ENCODE measurements at places on chromosomes 5 and 9. TPM values are rescaled to one million over a fixed set of nuclear protein-coding genes. Genes with fewer than 3 reads are reported as not detected.
A peak's percentile ranks its signal among the peaks of the same experiment; 100 is the strongest.

GRCh38 chr5:177317959-177318377 lies 6.3 kb upstream of the MXD3 start:
- DNase-seq = peak; percentile 76

DNA sequence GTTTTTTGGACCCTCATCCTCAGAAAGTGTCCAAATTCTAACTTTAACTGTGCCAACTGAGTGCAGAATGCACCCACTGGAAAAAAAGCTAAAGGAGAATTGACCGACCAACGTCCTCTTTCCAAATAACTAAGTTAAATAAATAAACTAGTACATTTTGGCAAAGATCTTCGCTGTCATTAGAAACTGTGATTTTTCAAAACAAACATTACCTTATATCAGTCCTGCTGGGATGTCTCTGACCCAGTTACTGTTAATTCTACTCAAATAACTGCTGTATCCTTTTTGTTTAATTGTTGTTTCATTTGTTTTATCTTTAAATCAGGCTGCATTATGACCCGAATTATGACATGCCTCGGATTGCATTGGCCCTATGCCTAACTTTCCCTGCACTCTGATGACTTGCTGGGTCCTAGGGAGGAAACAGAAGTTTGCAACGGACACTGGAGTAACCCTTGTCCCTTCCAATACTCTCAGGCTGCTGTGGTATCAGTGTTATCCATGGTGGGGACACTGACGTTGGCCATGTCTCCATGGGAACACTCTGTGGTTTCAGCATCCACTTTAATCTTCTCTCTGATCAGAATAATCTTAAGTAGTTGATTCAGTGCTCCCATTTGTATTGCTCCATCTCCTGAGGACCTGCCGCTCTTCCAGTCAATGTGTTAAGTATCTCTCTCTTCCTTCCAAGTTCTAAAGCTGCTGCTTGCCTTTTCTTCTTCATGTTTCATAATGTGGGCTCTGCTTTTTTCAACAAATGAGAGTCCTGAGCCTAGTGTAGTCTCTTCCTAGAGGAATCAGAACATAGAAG lies 11.1 kb upstream of the IFNA5 start:
- DNase-seq = no peak

- no peak for DNase-seq
Measured at GRCh38 chr5:61409568-61409967, 77.5 kb downstream of the ZSWIM6 start.

- DNase-seq = no peak
Measured at GRCh38 chr9:18985464-18985951, 47.5 kb downstream of the SAXO1 start.

GRCh38 chr5:100898504-100899346 lies 4.4 kb downstream of the ST8SIA4 start:
- DNase-seq = no peak

CDKN2A gene
- 2.8 TPM for total RNA-seq

GRCh38 chr5:166341740-166342337 lies 1949.6 kb upstream of the WWC1 start:
- DNase-seq = no peak

DNA sequence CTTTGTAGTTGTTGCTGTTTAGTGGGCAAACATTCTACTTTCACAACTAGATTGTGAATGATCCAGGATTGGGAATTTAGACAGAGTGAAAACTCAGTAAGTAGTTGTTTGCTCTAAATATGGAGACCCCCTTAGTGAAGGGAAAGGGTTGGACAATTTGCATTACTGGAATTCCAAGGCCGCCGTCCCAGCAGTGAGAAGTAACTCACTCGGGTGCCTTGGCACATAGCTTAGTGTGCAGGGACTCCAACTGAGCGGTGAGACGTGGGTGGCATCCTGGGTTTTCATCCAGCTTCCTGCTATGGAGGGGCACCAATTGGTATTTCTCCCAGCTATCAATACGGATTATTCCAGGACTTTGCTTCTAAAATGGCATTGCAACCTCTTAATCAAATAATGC lies 69.7 kb upstream of the FCN1 start:
- no peak for DNase-seq

GRCh38 chr9:29575219-29575618 lies 2001.9 kb upstream of the C9orf72 start:
- DNase-seq = no peak

GRCh38 chr5:88879724-88880123 lies 3.3 kb downstream of the MEF2C start:
- no peak for DNase-seq

CDC25C gene
- total RNA-seq = 30.1 TPM

GRCh38 chr5:14186059-14186830 lies 43.1 kb downstream of the TRIO start:
- no peak for DNase-seq

DNA sequence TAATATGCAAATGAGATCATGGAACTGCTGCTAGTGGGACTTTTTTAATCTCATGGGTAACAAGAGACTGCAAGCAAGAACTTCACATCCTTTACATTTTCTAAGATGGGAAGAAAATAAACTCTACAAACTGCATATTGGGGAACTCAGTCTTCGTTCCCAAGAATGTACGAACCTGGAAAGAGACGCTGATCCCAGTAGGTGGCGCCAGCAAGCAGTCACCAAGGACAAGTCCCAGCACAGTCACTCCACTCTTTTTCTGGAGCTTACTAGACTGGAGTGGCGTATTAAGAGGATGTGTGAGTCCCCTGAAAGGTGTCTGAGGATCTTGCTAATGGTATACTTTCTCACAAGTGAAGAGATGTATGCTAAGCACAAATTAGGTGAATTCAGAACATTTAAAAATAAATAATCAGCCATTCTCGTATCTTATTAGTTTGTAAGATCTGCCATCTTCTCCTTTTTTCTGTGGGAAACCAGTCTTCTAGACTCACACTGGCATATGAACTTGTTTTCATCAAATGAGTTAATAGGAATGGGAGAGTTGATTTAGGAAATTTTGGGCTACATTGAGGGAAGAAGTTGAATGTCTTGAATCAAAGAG lies 16.0 kb upstream of the PUM3 start:
- peak; percentile 47 for DNase-seq

GRCh38 chr9:122642226-122642625 lies 15.2 kb downstream of the OR1B1 start:
- no peak for DNase-seq

GRCh38 chr5:1321576-1321975 lies 23.3 kb downstream of the CLPTM1L start:
- DNase-seq = no peak

GRCh38 chr9:104177676-104178075 lies 83.6 kb downstream of the SMC2 start:
- no peak for DNase-seq

GRCh38 chr9:87443006-87443405 lies 54.7 kb upstream of the DAPK1 start:
- no peak for DNase-seq

BTNL8 gene
- total RNA-seq = 1.2 TPM

GRCh38 chr5:146474065-146474464 lies 26.9 kb downstream of the TCERG1 start:
- no peak for DNase-seq

- no peak for DNase-seq
Measured at GRCh38 chr5:107696498-107696897, 25.8 kb upstream of the EFNA5 start.

TMEM215 gene
- not detected for total RNA-seq

DNA sequence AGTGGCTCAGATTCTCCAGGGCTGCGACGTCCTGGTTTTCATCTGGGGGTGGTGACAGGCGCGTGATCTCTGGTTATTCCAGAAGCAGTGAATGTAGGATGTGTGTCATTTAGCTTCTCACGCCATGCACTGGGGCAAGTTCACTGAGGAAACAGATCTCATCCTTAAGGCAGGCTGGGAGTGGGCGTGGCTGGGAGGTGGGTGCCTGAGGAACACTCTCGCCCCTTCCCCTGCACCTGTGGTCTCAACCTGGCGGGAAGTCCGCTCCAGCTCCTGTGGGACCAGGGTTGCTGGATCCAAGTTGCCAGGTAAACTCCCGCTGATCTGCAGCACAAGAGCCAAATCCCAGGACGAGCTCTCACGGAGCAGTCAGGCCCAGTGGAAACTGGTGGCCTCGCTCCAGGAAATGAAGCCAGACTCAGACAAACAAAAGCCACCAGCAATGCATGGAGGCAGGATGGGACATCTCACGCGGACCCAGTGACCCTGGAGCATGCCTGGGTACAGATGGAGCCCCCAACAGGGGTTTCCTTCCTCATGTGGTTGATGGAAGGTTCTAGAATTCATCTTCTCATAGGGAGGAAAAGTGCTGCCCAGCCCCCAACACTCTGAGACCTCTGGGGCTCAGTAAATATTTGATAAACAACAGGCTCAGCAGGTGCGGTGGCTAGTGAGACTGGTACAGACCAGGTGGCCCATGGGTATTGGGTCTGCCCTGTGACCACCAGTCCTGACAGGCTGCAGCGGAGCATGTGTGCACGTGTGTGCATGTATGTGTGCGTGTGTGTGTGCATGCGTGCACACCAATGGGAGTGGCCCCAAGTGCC lies 16.3 kb upstream of the SLC12A7 start:
- DNase-seq = no peak

PPP6C gene
- total RNA-seq = 41.4 TPM

F12 gene
- 6.5 TPM for total RNA-seq

DNA sequence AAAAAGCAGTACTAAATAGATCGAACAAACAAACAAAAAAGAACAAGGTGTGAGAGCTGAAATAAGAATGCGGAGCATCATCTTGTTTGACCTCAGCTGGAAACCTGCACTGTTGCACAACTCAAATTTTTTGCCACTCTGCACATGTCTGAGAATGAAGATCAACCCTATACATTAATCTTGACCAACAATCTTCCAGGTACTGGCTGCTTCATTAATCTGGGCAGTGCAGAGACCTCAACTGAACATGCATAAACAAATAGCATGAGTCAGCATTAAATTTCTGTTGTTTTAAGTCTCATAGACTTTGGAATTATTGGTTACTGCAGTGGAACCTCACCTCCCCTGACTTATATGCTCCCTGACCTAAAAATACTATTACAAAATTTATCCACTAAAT lies 114.6 kb upstream of the FTMT start:
- DNase-seq = no peak

TMEFF1 gene
- 0.19 TPM for total RNA-seq

MARCOL gene
- not detected for total RNA-seq

GPR150 gene
- 1.7 TPM for total RNA-seq

DNA sequence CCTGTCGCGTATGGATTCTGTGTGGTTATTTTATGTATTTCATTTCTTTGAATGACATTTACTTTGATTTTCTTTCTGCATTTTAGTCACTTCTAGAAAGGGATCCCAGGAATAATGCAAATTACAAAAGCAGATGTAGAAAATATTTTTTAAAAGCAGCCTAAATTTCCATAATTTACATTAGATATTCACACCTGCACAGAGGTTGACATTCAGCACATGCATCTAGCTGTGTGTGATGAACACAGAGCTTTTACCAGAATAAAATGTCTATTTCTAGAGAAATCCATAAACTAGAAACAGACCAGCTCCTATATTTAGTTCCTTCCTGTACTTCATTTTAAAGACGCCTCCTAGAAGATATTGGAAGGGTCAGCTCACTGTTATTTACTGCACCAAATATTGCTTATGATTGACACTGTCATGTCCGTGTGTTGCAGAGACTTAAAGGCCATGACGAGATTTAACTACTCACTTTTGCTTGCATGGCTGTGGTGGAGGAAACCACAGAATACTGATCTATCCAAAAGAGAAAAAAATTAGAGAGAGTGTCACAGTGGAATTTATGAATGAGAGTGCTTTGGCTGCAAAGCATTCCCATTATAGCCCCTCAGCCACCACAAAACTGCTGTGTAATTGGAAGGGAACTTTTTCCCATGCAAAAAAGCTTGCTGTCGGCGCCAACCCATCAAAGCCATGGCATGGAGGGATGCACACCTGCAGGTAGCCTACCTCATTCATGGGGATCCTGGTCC lies 58.1 kb downstream of the EBF1 start:
- no peak for DNase-seq

RABGAP1 gene
- total RNA-seq = 33.1 TPM

GRCh38 chr5:158121678-158122077 lies 262.7 kb upstream of the CLINT1 start:
- DNase-seq = no peak

- no peak for DNase-seq
Measured at GRCh38 chr9:98607787-98608186, 100.9 kb downstream of the GABBR2 start.

DNA sequence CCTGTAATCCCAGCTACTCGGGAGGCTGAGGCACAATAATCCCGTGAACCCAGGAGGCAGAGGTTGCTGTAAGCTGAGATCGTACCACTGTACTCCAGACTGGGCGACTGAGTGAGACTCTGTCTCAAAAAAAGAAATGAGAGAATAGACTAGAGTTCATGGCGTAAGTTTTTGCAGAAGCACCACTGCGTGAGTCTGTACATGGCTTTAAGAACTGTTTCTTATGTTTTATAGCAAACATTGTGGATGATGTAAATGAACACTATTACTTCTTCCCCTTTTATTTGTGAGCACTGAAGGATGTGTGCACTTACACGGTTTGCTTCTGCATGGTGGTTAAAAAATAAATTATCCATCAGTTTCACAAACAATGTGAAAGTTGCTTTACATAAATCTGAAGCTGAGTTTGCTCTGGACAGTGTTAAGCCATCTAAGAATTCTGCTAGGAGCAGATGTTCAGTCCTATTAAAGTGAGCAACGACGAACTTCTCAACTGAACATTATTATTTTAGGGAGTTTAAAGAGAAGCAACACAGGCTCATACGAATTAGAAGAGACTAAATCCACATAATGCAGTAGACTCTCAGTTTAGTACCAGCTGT lies 52.5 kb downstream of the ZFAND5 start:
- no peak for DNase-seq

DNA sequence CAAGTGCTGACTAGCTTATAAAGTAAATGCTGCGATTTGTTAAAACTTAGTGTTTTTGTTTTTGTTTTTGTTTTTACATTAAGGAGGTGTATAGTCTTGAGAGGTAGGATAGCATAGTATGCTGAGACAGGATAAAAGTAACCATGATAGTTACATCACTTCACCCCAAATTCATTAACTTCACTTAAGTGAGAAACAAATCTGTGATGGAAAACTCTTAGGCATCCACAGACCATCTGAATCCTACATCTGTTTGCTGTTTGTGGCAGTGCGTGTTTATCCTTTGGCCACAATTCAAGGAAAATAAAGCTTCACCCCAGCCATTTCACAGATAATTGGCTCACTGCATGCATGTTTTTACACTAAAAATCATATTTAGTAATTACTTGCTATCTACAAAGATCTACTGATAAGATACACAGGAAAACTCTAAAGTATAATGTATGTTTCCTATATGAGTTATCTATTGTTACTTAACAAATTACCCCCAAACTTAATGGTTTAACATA lies 82.0 kb downstream of the ZNF622 start:
- no peak for DNase-seq

GRCh38 chr5:180498378-180498777 lies 4.2 kb downstream of the CNOT6 start:
- no peak for DNase-seq

Data from activated T-cell treated with anti-CD3 and anti-CD28 coated beads, Interleukin-2, amount 50 U/mL, for 72 hours (primary cell).